GM23248 (cell line): ENCODE measurements at places on chromosomes 6 and 20. TPM values are rescaled to one million over a fixed set of nuclear protein-coding genes. Genes with fewer than 3 reads are reported as not detected.

FERMT1 gene
- total RNA-seq = 4.1 and 4.2 TPM in 2 replicates

GRCh38 chr6:169250660-169251059 lies 3.0 kb downstream of the THBS2 start:
- peak; percentile 96 for DNase-seq

GRCh38 chr6:84897011-84897410 lies 132.6 kb upstream of the TBX18 start:
- DNase-seq = no peak

LRRN4 gene
- not detected in 2 replicates for total RNA-seq

GRCh38 chr6:140563728-140564127 lies 1189.3 kb upstream of the CITED2 start:
- DNase-seq = no peak

PDYN gene
- not detected in 2 replicates for total RNA-seq

PRKN gene
- 0.63 and 2.3 TPM in 2 replicates for total RNA-seq

POU3F2 gene
- not detected in 2 replicates for total RNA-seq

- no peak for DNase-seq
Observed at GRCh38 chr20:4329232-4329631, 313.9 kb upstream of the RNF24 start.

ALDH8A1 gene
- total RNA-seq = not detected in 2 replicates

DNA sequence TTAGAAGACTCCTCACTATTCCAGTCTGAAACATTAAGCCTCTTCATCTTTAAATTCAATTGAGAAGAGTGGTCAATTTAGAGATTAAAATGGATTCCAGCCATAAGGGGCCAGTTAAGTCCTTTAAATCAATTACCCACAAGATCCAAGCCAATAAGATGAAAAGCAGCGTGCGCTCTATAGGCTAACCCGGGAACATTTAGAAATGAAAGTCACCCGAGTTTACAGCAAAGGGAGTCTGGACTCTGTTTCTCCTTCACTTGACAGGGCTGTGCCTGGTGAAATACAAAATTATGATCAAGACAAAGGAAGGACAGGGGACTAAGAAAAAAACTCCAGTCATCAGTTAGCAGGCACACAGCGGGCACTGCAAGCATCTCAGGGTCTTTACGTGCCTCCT lies 393.7 kb downstream of the QKI start:
- no peak for DNase-seq

DNA sequence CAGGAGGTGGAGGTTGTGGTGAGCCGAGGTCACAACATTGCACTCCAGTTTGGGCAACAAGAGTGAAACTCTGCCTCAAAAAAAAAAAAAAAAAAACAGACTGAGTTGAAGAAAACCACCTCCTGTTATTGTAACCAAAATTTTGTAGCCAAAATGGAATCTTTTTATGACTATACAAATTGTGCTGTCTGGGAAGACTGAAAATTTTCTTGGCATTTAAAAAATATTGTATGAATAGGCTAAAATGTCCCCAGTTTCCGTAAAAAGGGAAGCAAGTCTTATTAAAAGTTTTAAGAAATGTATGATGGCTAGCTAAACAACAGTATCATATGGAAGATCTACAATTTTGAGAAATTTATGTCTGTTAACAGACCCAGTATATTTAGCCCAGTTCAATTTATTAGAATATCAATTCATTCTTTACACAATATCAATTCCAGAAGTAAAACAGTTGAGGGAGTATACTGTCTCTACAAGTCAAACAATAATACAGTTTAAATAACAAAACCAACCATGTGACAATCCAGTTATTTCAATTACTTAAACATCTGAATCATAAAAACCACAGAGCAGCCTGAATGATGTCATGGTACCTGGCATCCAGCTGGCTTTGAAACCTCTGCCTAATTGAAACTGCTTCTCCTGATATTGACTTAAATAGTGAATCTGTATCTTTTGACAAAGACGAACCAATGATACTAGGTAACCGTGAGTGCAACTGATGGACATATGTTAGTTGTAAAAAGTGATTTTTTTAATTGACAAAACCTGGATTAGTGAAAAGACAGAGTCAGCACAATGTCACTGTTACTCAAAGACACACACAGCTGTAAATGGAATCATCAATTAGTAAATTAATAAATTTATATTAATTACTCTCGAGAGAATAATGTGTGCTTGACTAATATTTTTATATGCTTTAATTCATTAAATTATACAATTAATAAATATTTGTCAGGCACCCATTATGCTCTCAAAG lies 166.6 kb upstream of the MARCKS start:
- DNase-seq = peak; percentile 88
